Esophagus squamous epithelium (tissue), 5 donors: ENCODE measurements at places on chromosomes 6 and 20. TPM values are rescaled to one million over a fixed set of nuclear protein-coding genes. Genes with fewer than 3 reads are reported as not detected.

GRCh38 chr6:17204533-17204932, 76.6 kb upstream of the RBM24 start:
- no peak for DNase-seq

DNA sequence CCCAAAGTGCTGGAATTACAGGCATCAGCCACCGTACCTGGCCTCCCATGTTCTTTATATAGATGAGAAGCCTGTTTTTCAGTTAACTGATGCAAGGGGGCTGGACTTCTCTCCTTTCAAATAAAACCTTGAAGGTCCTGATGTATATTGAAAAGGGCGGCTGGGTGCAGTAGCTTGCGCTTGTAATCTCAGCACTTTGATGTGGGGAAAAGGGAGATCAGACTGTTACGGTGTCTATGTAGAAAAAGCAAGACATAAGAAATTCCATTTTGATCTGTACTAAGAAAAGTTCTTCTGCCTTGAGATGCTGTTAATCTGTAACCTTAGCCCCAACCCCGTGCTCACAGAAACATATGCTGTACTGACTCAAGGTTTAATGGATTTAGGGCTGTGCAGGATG, 16.1 kb upstream of the SAMHD1 start:
- no peak for DNase-seq

- DNase-seq: no peak
These were observed 3.6 kb upstream of the MATN4 start for GRCh38 chr20:45311589-45312211.

DNA sequence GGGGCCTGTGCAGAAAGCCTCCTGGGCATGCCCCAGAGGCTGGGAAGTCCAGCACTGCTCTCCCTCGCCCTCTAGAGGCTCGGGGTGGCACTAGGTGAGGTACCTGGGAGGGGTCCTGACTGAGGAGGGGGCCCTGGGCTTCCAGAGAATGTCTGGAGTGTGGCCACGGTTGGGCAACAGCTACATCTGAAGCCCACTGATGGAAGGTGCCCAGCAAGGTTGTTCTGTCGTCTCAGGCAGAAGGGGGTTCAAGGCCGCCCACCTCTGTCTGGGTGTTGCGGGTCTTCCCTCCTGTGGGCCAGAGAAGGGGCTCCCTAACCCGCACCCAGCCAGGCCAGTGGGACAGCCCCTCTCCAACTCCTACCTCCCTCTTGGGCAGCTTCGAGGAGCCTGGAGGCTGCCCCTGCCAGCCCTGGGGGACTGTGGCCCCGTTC, 11.4 kb upstream of the VEGFA start:
- no peak for DNase-seq

DNA sequence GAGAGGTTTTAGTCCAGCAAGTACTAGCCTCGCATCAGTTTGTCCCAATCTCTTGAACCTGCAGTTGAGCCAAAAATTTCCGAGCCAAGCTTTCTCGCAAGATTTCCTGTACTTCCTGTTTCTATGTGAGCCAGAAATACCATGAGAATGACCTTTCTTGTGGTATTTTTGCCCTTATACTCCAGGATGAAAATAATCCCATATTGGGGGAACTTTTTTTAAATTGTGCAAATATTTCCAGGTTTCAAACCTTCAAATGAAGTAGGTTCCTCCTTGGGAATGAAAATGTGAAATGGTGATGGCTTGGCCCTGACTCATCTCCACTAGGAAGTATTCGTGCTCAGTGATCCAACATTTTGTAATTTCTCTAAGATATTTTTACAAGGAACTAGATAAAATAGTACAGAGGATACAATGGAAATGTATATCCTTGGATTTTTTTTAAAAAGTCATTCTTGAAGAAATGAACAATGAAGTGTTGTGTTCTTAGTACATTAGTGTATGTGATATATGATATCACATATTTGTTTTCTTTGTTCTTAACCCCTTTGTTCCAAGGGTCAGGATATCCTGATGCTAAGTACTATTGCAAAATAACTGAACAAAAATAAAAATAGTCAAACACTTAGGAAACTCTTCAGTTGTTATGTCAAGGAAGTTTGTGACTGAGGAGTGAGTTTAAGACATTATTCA, 184.0 kb downstream of the PDE7B start:
- no peak for DNase-seq

DNA sequence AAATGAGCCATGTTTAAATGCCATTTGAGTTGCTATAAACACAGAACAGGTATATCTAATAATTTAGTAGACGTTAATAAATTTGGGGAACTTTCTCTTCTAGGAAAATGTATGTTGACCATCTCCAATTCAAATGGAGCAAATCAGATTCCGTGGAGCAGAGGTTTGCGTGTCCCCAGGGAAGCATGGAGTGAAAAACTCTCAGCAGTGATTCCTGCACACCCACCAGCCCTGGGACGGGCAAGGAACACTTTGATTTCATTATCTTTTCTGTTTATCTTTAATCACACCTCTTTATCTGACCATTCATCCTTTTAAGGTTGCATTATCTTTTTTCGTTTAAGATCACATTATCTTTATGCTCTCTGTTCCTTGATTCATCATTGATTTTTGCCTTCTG, 95.0 kb downstream of the RNASET2 start:
- no peak for DNase-seq

- no peak for DNase-seq
These were observed 98.1 kb upstream of the COL21A1 start for GRCh38 chr6:56345376-56345995.

GRCh38 chr6:45808917-45809316, 206.7 kb downstream of the CLIC5 start:
- DNase-seq: no peak

DNA sequence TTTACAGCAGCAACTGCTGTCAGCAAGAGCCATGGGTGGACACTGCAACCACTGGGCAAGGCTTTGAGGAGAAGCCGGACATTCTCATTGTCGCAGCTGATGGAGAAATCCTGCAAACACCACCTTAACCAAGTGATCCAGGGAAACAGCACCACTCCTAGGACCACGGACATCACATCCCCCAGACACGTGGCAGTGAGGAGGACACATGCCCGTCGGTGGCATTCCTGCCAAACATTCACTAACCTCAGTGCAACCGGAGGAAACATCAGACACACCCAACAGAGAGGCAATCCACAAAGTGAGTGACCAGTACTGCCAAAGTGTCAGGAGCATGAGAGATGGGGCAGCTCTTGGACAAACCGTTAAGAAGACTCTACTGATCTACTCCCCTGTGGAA, 16.6 kb upstream of the IRF4 start:
- DNase-seq: no peak

DNA sequence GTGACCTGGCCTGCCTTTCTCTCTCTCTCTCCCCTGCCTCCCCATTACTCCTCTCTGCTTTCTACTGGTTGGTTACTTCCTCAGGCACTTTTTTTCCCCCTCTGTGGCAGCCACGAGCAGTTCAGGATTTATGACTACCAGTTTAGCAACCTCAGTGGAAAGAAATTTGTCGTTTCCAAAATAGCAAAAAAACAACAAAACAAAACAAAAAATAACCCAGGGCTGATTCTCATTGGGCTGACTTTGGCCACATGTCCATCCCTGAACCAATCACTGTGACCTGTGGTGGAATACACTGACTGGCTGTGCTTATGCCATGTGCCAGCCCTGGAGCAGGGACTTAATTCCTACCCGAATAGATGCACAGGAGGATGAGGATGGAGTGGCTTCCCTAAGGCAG, 137.4 kb downstream of the TFAP2C start:
- no peak for DNase-seq

GRCh38 chr6:139695361-139695760, 320.9 kb upstream of the CITED2 start:
- no peak for DNase-seq

- DNase-seq: no peak
These were observed 26.0 kb downstream of the CEBPB start for GRCh38 chr20:50216543-50217206.

Gene COL9A3
- 2.2 TPM for total RNA-seq

Gene FKBP5
- total RNA-seq: 273 TPM

Gene EPHA7
- total RNA-seq: 0.11 TPM

Gene PHACTR3
- total RNA-seq: 0.45 TPM

Gene PPP1R18
- 13.6 TPM for total RNA-seq

Gene SIRPA
- total RNA-seq: 19.9 TPM

Gene RSPO3
- total RNA-seq: 7.2 TPM

Gene ZNF335
- 10.5 TPM for total RNA-seq

Gene CAPN11
- total RNA-seq: not detected
